ENCODE measurements at places on chromosomes 2 and 18. TPM values are rescaled to one million over a fixed set of nuclear protein-coding genes. Genes with fewer than 3 reads are reported as not detected.

The PDE11A gene
- 9.4 TPM for polyA plus RNA-seq

GRCh38 chr2:91477731-91478672, 2786.5 kb downstream of the RPIA start:
- peak; percentile 34 for DNase-seq

GRCh38 chr2:198615972-198616371, 811.6 kb downstream of the PLCL1 start:
- DNase-seq = no peak

DNA sequence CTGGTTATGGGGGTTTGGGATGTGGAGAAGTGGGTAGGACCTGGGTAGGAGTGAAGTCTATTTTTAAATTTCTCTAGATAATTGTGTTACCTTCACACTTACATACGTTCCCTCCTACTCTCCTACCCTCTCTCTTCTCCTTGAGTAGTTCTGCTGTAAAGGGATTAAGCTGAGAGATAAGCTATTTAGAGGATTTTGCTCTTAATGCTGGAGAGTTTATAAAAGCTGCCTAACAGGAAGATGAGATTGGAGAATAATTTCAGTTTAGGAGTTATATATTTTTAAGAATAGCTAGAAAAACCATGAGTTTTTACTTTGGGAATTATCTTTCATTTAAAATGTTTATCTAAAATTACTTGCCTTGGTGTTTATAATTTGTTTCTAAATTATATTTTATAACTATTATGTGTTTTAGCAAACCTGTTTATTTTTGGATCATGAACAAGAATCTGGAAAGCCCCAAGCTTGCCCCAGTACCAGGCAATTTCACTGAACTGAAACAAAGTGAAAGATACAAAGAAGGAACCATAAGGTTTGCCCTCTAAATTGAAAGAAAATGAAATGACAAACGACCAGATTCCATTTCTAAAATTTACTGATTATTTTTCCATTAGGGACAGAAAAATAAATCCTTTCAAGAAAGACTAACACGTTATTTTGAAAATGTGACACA, 101.5 kb downstream of the ZNF532 start:
- DNase-seq = no peak

GRCh38 chr18:54558609-54559585, 32.1 kb upstream of the DYNAP start:
- DNase-seq = peak; percentile 15

DNA sequence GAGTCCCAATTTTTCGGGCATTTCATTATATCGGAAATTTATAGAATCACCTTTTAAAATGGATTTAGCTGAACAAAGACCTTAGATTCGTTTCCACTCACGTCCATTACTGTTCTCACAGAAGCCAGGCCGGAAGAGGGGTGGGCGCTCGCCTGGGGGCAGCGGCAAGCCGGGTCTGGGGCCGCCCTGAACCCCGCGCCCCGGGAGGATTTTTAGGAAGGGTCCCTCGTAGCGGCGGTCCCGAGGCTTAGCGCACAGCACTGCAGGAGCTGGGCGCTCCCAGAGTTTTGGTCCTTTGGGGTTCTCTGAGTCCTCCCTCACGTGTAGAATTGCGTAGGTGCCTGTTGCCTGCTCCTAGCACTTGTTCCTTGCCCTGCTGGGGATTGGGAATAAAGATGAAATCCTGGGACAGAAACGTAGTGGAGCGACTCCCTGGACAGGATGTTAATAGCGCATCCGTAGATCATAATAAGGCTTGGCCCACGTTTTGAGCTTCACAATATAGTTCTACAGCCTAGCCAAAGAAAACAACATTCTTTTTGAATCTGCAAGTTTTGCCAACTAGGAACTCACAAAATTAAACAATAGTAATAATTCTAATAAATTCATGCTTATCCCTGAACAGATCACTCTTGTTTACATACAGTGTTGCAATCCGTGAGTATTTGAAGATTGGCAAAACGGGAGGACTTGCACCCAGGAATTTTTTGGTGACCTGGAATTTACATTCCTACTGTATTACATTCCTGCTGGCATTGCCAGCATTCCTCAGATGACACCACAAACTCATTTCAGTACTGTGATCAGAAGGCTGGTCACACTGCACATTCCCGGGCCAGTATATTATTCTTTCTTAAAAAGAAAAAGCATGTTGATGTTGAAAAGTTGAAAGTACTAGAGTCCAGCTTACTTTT, 875 bp downstream of the C18orf63 start:
- no peak for DNase-seq

The DTYMK gene
- 44.1 TPM for polyA plus RNA-seq

The MC4R gene
- polyA plus RNA-seq = 0.35 TPM

- no peak for DNase-seq
These were observed 6.5 kb upstream of the ACTG2 start for GRCh38 chr2:73886357-73886756.

GRCh38 chr2:67277450-67277849, 119.7 kb upstream of the ETAA1 start:
- DNase-seq = no peak

DNA sequence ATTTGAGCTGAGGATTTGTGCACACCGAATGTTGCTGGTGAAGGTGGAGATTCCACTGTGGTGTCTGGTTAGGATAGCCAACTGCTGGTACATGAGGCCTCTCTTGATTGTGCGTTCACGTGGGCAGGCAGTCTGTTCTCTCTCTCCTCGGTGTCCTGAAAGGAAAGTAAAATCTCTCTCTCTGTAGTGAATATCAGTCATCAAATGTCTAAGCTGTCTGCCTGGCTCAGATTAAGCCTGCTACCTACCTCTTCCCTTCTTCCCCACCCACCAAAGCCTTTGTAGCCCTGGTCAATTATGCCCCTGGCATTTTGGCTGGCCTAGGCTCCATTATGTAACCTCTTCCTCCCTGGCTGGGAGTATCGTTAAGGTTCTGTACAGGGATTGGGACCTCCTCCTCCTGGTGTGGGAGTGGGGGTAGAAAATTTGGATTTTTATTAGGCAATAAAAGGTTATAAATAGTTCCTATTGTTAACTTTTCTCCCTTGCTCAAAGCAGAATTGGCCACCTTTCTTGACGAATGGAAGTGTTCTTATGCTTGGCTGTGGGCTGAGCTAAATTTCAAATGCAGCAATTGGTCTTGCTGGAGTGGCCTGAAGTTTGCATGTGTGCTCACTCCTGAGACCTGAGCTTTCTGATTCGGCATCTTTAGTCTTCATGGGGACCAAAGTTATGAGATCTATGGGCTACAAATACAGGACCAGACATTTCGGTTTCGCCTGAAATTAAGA, 148.8 kb downstream of the WDSUB1 start:
- DNase-seq = no peak

DNA sequence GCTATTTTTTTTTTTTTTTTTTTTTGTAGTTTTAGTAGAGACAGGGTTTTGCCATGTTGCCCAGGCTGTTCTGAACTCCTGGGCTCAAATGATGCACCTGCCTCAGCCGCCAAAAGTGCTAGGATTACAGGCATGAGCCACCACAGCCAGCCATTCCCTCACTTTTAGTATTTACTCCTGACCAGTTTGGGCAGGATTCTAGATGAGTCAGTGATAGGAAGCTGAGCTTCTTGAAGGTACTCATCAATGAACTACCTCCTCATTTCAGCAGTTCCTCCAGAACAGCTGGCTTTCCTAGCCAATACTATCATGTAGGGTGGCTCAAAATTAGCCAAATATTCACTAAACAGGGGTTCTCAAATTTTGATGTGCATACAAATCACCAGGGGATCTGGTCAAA, 57.2 kb downstream of the CYBRD1 start:
- DNase-seq = no peak

DNA sequence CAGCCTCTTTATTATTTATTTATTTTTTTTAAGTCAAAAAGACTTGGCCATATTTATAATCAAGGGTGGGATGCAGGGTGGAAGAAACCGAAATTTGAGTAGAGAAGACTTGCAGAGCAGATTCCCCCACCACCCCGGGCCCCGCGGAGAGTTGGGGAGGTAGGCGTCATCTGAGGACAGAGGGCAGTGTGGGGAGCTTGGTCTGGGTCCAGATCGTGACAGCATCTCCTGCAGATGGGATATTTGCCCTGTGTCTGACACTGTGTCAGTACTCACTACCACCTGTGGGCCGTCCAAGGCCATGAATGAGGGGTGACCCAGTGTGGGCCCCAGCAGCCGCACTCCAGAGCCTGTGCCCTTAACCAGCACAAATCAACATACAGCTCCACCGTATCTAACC, 10.5 kb upstream of the PRELID3A start:
- DNase-seq = no peak

The NEU4 gene
- 1.2 TPM for polyA plus RNA-seq

DNA sequence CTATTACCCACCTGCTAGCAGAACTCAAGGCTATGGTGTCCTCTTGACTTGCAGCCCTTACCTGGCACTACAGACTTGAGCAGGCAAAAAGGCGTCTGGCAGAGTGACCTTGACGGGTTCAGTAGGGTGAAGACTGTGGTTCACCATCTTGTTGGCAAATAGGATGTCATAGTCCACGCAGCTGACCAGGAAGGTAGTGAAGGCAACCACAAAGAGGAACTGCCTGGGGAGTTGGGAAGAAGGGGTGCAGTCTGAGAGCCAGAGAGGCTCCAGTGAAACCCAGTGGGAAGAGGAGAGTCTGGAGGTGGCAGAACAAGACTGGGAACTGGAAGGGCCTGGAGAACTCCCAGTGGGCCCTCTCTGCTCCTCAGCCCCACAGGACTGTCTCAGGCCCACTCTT, 4.1 kb downstream of the ATG9A start:
- DNase-seq = no peak

DNA sequence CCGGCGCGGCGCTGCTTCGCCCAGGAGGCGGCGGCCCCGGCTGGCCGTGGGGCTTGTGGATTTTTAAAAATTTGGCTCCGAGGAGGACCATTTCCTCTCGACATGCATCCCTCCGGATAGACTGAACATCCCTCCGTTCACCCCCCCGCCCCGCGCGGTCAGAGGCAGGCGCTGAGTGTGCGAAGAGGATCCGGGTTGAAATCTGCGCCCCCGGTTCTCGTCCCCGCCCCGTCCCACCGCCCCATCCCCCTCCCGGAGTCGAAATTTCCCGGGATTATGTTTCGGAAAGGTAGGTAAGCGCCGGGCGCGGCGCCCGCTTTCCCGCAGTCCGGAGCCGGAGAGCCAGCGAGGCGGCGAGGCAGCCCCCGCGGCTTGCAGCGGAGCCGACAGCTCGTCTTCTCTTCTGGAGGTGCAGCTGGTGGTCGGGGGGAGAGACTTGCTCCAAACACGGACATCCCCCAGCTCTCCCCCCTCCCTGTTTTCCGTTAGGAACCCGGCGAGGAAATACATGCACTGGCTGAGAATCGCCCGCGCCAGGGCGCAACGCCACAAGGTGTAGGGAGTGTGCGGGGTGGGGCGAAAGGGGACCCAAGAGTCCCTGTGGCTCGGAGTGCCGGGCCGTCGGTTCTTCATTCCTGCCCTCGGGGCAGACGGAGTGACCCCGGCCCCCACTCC, at the start of gene PRKCE:
Gene PRKCE (plus strand): TSS at position 261 of the 675 bp plus-strand sequence.
- DNase-seq = no peak

The DLX1 gene
- 0.43 TPM for polyA plus RNA-seq

DNA sequence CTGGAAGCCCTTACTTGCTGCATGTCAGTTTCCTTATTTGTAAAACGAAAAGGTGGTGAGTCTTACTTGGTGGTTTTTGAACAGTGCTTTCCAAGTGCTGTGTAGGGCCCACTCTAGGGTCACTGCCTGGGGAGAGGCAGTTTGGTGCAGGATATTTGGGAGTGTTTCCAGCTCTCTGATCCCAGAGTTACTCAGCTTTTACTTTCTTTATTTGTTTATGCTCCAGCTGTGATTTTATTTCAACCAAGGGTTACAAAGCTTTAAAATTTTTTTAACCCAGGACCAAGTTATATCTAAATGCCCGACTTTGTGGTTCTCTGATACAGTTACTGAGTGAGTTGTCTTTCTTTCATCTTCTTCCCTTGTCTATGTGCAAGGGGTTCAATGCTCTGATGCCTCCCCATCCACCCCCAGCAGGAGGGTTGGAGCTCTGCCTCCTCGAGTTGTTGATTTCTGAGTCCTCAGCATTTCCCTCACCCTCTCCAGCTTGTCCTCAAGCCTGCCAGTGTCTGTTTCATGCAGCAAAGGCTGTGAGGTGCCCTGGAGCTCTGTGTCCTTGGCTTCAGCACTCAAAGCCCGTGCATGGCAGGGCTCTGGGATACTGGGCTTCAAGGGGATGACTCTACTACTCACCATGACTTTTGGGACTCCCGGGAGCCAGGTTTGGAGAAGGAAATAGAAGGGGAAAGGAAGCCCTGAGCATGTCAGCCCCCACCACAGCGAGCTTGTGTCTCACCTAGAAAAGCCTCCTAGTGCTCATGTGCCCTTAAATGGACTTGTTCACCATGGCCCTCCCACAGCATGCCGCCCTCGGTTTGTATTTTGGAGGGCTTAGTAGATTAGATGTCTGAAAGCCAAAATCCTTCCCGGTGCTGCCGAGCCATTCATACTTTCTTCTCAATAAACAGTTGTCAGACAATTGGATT, 236.8 kb downstream of the SETBP1 start:
- DNase-seq = no peak

GRCh38 chr2:11746807-11747459, 501 bp downstream of the LPIN1 start:
- DNase-seq = no peak

DNA sequence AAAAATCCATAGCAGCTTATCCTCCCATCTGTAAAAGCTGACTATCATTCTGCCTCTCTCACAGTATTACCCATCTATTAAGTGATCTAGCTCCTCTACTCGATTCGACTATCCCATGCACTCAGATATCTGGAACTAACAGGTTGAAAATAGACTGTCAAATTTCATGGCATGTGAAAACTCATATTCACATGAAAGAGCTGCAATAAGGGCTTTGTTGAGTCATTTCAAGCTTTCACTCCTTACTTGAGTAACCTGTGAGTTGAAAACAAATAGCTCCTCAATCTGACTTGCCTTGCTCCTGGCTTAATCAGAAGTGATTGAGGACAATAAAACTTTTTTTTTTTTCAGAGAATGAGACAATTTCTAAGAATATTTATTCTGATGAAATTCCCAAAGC, 192.4 kb upstream of the ERBB4 start:
- no peak for DNase-seq

DNA sequence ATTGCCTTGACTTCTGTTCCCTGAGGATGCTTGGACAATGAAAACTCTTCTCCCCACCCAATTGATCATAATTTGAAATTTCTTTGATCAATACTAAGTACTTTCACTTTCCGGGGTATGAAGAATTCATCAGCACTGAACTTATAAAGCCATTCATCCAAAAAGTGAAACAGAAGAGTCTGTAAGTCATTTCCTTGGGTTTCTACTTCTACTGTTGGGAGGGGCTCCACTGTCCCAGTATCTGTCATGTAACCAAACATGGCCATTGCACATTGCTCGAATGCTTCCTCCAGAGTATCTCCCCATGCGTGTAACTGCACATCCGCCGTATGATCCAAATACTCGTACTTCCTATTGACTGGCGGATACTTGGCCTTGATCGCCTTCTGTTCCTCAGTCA, 30.3 kb downstream of the NCL start:
- no peak for DNase-seq

The ARHGAP15 gene
- 3.7 TPM for polyA plus RNA-seq

The SOX11 gene
- 22.9 TPM for polyA plus RNA-seq

DNA sequence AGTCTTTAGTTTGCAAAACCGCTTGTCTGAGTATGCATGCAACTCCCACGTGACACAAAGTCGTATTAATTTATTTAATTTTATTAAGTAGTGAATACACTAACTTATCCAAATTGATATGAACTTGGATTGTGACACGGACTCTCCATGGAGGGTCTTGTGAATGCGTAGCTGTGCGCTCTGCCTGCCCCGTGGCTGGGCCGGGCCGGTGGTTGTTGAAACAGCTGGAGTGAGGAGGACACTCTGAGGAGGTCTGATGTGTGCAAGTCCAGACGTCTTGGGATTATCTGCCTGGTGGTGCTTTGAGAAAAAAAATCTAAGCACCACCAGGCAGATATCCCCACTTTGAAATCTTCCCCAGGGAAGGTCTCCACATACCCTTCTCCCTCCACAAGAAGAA, 41.0 kb upstream of the RBM44 start:
- no peak for DNase-seq
